EH (cell line): ENCODE measurements at places on chromosomes 13 and 19.

GRCh38 chr13:35483761-35484160, 7.3 kb upstream of the MAB21L1 start:
- no peak for DNase-seq

DNA sequence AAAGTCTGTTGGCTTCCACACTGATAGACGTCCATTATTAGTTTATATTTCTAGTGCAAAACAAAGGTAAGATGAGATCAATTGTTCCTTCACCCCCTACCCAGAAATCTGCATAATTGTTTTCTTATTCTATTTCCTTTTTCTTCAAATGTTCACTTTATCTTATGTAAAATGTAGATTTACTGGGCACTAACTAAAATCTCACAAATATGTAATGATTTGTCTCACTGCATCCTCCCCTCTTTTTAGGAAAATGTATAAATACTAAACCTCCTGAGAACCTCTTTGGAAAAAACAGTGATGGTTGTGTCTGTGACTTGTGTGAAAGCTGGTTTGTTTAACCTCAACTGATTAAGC, 1377.2 kb upstream of the MIR17HG start:
- DNase-seq = no peak

DNA sequence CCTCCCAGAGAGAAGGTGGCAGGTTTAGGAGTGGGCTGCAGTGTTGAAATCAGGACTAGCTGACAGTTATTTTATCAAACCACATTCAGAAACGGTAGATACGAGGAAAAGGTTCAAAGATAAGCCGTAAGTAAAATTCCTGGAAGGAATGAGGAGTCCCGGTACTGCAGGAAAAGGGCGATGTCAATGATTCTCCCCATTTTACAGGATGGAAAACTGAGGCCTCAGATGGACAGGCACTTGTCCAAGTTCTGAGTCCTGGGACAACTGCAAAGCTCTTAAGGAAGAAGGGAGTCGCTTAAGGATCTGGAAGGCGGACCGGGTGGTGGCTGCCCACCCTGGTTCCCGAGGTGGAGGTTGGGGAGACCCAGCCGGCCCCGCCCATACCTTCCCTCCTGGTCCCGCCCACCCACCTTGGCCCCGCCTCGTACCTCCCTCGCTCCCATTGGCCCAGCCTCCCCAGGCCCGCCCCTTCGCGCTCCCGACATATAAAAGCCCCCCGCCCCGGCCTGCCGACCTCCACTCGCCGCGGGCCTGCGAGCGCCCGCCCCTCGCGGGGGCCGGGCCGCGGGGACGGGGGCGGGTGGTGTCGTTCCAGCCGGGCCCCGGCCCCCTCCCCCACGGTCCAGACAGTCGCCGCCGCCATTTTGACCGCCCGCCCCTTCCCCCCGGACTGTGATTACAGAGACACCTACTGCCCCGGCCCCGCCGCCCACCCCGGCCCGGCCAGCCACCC, 603 bp downstream of the RFX1 start:
- peak; percentile 85 for DNase-seq

- no peak for DNase-seq
Measured at GRCh38 chr13:112042496-112042895, 24.5 kb upstream of the SOX1 start.

DNA sequence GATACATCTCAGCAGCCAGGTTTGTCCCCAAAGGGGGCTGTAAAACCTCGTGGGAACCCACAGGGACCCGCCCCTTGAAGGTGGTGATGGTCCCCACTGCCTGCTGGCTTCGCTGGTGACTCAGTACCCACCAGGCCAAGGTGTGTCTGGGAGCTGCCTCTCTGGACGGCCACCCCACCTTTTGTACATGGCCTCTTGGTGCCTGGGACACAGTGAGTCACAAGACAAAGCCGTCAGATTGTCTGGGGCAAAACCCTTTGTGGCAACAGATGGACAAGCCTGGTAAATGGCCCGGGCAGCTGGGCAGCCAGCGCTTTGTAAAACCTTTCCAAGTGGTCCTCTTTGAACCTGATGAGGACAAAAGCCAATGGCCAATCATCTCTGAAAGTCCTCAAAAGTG, 27.9 kb upstream of the KLF2 start:
- no peak for DNase-seq

- no peak for DNase-seq
Measured at GRCh38 chr13:104286566-104287290, 1220.5 kb upstream of the SLC10A2 start.

- no peak for DNase-seq
Measured at GRCh38 chr19:17951157-17951989, 15.5 kb upstream of the KCNN1 start.

GRCh38 chr19:45169602-45170001, 8.4 kb downstream of the TRAPPC6A start:
- DNase-seq = no peak
